ENCODE measurements at places on chromosomes 3 and 15.

DNA sequence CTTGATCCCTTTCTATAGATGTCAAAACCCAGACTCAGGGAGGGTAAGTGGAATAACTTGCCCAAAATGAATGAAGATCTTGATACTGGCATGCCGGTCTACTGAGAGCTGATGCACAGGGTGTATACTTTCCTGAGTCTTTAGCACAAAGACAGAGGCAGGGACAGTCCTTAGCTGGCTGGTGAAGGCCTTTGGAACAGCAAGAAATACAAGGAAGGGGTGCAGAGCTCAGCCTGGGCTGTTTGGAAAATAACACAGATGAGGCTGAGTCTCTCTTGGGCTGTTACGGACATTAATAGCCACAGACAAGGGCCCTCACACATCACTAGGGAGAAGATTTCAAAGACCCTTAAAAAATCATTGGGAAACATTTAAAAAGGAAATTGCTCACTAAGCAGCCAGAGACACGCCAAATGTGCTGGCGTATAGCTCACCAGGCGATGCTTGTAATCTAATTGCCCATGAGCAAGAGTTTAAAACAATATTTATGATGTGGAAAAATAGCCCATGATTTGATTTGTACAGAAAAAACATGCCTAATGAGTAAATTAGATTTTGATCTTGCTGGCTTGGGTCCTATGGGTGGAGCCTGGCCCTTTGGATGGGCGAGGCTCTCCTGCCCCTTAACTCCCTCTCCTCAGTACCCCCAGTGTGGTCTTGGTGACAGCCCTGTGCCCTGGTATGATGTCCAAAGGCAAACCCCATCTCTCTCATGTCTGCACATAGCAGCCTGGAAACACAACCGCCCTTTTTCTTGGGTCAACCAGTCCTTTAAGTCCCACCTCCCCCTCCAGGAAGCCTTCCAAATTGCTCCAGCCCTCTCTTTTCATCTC lies 81.8 kb upstream of the MRPS22 start:
- no peak for DNase-seq

DNA sequence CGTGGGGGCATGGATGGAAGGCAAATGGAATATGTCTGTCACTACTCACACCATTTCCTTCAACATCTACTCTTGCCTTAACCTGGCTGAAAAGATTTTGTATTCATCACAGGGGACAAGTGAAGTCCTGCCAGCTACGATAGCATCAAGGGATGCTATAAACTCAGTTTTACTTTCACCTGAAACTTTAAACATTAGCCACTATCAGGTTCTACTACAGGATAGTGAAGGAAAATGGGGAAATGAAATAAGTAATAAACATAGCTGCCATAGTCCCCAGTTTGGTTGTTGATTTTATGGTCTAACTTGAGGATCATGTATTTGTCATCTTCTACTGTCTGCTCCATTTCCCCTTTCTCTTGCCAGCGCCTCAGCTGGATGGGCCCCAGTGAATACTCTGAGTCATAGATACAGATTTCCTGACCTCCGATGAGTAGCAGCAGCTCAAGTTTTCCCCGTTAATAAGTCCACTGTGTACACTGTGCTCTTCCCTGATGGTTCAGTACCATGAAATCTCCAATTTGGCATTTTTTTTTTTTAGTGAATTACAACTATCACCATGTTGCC lies 338.2 kb upstream of the SLCO3A1 start:
- DNase-seq: no peak

- DNase-seq: no peak
These were observed 97.1 kb upstream of the TNFAIP8L3 start for GRCh38 chr15:51191766-51192165.

DNA sequence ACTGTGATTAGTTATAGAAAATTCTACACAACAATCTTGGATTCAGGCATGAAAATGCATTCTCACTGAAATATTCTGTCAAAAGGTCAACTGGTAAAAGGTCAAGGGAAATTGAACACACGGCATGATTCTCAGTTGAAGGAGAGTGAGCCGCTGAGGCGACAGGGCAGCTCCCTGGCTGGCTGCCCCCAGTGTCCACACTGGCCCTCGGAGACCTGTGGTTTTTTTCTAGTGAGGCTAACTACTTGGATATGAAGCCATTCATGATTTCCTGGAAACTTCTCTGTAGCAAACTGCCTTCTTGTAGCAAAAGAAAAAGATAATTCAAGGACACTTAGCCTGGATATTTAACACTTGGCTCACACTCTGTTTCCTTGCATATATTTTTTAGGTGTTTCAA lies 37.2 kb downstream of the AADACL2 start:
- DNase-seq: no peak

GRCh38 chr3:122233101-122233952 lies 49.9 kb downstream of the CASR start:
- no peak for DNase-seq

DNA sequence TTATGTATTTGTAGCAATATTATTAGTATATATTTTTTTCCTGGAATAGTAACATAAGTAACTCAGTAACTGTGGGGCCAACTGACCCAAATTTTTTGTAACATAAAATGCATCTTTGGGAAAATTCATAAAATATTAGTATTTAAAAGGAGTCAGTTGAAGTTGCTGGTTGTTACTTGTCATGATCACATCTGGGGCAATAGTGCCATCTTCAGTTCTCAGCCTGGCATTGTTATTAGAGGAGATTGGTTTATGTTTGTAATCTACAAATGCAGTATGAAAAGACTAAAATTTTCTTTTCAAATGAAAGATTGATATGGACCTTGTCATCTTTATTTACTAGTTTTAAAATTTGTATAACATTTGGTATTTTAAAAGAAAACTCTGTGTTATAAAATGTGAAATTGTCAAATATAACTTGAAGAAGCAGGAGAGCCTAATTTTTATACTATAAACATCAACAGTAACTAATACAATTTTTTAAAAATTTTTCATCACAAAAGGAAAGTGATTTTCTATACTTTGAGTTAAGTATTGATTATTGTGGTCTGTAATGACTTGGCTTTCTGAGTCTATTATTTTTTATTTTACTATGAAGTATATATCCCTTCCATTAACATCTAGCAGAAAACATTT lies 38.8 kb upstream of the MLF1 start:
- DNase-seq: no peak

DNA sequence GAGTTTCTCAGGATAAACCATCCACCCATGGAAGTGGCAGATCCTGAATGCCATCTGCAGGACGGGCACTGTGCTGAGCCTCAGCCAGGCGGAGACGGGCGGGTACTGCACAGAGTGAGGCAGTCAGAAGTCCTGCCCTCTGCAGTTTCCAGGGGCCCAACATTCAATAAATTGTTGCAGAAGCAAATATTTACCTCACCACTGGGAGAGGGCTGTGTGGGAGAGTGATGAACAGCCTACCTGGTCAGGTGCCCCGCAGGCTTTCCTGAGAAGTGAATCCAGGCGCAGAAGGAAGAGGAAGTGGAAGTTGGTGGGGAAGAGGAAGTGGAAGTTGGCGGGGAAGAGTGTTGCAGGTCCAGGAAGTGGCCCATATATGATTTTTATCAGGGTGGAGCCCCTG lies 100.8 kb downstream of the SLCO3A1 start:
- no peak for DNase-seq

DNA sequence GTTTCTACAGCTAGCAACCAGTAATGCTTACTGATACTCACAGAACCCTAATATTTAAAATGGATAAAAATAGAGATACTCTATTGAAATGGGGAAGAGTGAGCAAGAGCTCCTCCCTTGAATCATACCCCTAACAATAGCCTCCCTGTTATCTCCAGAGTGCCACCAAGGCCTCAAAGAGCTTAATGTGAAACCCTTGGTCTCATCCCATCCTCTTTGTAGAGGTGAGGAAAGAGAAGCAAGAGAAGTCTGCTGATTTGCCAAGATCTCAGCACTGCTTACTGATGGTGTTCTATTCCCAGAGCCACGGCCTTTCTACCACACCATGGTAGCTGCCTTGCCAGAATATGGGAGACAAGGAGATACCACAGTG lies 463.4 kb upstream of the PROK2 start:
- no peak for DNase-seq

DNA sequence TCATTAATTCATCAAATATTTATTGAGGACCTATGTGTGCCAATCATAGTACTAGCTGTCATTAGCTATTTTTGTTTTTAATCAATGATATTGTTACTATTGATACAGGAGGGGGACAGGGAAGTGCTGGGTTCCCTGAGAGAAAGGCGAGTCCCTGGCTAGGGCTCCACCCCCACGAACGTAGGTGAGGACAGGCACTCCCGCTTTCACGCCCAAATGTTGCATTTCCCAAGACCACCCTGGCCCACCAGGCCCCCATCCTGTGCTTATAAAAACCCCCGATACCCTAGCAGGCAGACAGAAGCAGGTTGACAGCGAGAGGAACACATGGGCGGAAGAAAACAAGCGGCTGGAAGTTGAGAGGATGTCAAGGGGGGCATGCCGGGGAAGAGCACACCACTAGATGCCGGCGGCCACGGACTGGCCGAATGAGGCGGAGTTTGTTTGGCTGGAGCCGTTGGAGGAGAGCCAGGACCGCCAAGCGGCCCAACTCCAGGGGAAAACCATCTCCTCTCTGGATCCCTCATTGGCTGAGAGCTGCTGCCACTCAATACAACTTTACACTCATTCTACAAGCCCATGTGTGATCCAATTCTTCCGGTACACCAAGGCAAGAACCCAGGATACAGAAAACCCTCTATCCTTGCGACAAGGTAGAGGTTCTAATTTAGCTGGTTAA lies 798.7 kb upstream of the SEMA6D start:
- no peak for DNase-seq

- DNase-seq: no peak
These were observed 222.2 kb downstream of the EPHB1 start for GRCh38 chr3:135017003-135017893.

DNA sequence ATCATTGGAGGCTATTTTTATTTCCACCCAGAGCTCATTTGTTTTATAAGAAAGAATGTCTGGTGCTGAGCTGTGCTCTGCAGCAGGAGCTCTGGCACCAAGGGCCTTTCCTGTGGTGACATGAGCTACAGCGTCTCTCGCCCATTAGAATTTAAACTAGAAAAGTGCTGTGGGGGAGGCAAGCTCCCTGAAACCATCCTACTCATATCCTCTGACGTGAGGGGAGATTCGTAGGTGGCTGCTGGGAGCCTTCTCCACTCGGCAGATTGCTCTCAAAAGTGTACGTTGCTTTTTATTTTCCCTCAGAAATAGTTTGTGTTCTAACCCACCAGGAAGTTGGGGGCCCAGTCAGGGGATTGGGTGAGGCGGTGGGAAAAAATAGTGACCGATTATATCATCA lies 76.3 kb upstream of the ARHGEF3 start:
- DNase-seq: no peak

DNA sequence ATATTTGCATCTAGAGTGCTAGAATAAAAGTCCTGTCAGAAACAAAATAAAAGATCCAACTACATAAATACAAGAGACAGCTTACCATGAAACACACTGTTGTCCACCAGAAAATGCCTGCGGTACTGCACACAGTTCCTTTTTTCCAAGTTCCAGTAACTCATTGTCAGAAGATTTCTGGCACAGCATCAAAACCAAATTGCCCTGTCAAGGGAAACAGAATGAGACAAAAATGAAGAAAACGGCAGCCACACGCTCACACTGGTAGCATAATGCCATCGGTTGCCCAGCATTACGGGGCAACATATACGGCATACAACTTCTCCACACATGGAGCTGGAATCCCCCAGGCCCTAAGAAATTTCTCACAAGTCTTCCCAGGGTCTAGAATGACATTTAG lies 40.8 kb downstream of the PLCH1 start:
- DNase-seq: no peak

GRCh38 chr3:152430223-152431002 lies 161.7 kb downstream of the MBNL1 start:
- DNase-seq: no peak

DNA sequence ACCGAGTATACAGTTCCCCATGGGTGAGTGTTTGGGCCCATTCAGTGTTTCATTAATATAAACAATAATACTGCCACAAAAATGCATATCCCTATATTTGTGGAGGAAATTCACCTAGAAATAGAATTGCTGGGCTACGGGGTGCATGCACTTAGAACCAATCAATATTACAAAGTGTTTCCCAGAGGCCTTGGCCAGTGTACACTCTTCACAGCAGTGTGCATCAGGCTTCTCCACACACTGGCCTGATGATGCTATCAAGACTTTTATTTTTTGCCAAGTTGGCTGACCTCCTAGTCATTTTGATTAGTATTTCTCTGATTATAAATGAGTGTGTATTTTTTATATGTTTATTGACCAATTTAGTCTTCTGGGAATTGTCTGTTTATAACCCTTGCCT lies 323.7 kb downstream of the EPHB1 start:
- no peak for DNase-seq

DNA sequence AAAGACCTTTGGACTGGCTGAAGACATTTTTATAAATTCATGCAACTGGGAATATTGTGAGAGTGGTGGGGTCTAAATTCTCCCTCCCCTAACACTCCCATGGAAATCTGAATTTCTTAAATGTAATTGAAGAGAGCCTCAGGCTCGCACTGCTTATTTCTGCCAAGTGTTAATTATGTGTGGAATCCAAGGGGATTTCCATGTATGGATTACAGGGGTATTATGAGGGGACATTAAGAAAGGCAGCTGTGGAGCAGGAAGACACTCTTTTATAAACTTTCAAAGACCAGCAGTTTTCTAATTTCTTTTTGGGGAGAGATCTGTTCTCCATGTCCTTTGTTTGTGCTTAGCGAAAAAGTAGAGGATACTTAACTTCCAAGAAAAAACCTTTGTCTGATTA lies 152.1 kb upstream of the TBL1XR1 start:
- no peak for DNase-seq

- DNase-seq: no peak
These were observed 43.9 kb downstream of the NSMCE3 start for GRCh38 chr15:29225534-29226234.

- no peak for DNase-seq
These were observed 399.4 kb downstream of the SHQ1 start for GRCh38 chr3:72448858-72449257.

DNA sequence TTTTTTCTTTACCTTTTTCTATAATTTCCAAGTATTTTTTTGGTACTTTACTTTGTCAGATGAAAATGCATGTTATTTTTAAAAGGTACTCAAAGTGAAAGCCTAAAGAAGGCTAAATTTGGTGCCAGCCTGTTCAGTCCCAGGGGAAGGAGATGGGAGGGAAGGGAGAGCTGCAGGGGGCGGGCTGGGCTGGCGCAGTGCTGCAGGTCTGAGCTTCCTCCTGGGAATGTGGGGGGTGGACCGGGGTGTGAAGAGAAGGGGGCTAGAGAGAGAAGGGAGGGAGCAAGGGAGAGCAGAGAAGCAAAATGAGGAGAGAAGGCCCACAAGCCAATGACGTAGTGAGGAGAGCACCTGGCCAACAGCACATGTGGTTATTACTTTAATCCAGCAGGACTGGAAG lies 71.0 kb upstream of the SCN5A start:
- no peak for DNase-seq

DNA sequence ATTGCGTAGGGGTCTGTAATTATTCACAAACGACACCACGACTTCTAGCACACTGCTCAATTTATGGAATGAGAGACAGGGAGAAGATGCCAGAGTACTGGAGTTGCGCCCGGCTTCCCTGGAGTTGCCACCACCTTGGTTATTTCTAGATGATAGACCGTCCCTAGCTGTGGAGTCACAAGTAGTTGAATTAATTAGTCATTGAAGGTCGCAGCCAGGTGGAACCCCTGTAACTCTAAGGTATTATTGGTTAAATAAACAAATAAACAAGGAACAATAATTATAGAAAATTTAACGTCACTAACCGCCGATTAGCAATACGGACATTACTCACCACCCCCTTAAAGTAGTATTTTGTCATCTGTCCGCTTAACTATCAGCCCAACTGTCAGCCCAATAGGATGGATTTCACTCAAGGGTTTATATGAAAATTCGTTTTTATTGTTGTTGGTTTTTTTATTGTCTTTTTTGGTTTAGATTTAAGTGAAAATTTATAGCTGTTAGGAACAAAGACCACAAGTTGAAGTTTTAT lies 911 bp upstream of the AZI2 start:
- no peak for DNase-seq
